GM23248 (cell line): ENCODE measurements at places on chromosomes 3 and 15. TPM values are rescaled to one million over a fixed set of nuclear protein-coding genes. Genes with fewer than 3 reads are reported as not detected.
A peak's percentile ranks its signal among the peaks of the same experiment; 100 is the strongest.

GRCh38 chr15:64213646-64214045 is 50.8 kb upstream of the PPIB start:
- no peak overlapping the region for H3K27ac ChIP-seq
- DNase-seq, result no peak
- H3K27me3 ChIP-seq, result no peaks in the 10 kb centered on the region
- H3K4me1 ChIP-seq, result no peaks in the 10 kb centered on the region

GRCh38 chr3:45917146-45917898 is 25.9 kb upstream of the CXCR6 start:
- H3K4me3 ChIP-seq, result no peak overlapping the region
- H3K4me1 ChIP-seq, result peaks cover 10% of the 10 kb centered on the region
- H3K27ac ChIP-seq, result no peak overlapping the region
- H3K36me3 ChIP-seq, result no peaks in the 10 kb centered on the region

DNA sequence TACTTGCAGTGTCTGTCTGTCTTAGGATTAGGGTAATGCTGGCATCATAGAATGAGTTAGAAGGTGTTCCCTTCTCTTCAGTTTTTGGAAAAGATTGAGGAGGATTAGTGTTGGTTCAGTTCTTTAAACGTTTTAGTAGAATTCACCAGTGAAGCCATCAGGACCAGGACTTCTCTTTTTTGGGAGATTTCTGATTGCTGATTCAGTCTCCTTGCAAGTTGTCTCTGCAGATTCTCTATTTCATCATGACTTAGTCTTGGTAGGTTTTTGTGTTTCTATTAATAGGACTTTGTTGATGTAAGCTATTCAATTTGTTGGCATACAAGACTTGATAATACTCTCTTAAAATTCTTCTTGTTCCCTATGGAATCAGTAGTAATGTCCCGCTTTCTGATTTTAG is 48.9 kb downstream of the STT3B start:
- H3K27me3 ChIP-seq, result no peaks in the 10 kb centered on the region
- no peak overlapping the region for H3K27ac ChIP-seq
- H3K36me3 ChIP-seq, result peaks cover 6% of the 10 kb centered on the region; the same call in 1 of the 2 replicates

The CPN2 gene
- not detected in 2 replicates for total RNA-seq

GRCh38 chr15:59191855-59192237 is 14.8 kb upstream of the LDHAL6B start:
- H3K27ac ChIP-seq, result peak overlapping the region; percentile 90
- H3K36me3 ChIP-seq, result peaks cover 69% of the 10 kb centered on the region
- no peaks in the 10 kb centered on the region for H3K27me3 ChIP-seq
- H3K4me3 ChIP-seq, result peak overlapping the region; percentile 63
- H3K4me1 ChIP-seq, result peaks cover 27% of the 10 kb centered on the region

DNA sequence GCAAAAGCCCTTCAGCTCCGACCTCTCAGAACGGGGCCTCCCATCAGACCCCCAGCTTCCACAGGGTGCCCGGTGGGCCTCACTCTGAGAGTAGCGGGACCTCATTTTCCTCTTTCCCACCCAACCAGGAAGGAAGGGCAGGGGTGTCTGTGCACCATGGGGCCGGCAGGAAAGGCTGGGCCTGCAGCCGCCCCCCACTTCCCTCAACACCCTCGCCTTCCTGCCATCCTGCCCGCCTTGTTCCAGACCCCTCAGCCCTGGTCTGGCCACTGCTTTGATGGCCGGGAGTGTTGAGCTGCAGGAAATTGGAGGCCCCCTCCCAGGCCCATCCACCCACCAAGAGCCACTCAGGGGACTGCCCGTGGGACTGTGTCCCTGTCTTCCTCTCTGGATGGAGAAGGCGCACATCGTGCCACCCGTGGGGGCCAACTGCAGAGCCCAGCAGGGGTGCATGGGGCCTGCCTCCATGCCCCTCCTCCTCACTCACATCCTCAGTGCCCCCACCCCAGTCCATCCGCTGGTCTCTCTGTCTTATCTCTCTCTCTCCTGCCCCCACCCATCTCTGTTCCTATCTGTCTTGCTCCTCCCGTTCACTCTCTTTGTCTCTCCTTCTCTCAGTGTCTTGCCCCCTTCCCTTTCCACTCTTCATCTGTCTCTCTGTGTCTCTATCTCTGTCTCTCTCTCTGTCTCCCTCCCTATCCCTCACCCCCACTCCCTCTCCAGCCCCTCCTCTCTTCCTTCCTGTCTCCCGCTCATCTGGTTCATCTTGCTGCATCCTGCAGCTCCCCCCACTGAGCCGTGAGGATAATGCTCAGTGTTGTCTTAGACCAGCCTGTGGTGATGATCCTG is 1.8 kb upstream of the PLXND1 start:
- peaks cover 39% of the 10 kb centered on the region for H3K4me1 ChIP-seq
- peak; percentile 48 for DNase-seq
- H3K27ac ChIP-seq, result no peak overlapping the region
- no peaks in the 10 kb centered on the region for H3K27me3 ChIP-seq

DNA sequence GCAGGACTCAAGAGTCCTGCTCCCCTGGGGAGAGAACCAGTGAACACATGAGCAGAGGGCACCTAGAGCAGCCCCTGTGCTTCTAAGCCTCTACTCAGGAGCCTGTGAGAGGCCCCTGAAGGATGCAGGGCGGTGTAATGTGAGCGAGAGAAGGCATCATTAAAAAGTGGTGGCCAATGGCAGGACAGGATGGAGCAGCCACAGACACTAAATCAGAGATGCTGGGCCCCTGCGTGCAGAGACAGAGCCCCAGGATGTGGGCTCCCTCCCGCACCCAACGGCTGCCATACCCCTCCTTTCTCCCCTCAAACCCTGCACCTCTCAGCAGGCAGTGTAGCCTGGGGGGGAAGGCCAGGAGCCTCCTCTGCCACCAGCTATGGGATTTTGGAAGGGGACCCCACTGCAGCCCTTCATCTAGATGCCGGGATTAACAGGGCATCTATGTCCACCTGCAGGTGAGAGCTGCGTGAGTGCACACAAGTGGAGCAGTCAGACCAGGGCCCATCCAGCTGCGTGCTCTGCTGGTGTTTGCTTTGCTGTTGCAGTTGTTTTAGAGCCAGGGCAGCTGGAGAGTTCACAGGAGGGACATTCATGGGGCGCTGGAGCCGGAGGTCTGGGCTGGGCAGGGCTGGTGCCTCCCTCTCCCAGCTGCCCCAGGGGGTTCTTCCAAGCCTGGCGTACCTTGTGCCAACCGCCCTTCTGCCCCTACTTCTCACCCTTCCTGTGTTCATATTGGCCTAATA is 5.1 kb upstream of the IQSEC1 start:
- H3K4me3 ChIP-seq, result no peak overlapping the region
- H3K36me3 ChIP-seq, result no peaks in the 10 kb centered on the region
- peaks cover 11% of the 10 kb centered on the region; the same call in 1 of the 2 replicates for H3K4me1 ChIP-seq
- DNase-seq, result no peak

GRCh38 chr3:101009386-101009785 is 16.2 kb upstream of the ABI3BP start:
- H3K27ac ChIP-seq, result peak overlapping the region; percentile 93
- DNase-seq, result peak; percentile 26
- H3K27me3 ChIP-seq, result no peaks in the 10 kb centered on the region
- peak overlapping the region; percentile 6; the same call in 1 of the 2 replicates for H3K4me3 ChIP-seq
- peaks cover 33% of the 10 kb centered on the region for H3K4me1 ChIP-seq

DNA sequence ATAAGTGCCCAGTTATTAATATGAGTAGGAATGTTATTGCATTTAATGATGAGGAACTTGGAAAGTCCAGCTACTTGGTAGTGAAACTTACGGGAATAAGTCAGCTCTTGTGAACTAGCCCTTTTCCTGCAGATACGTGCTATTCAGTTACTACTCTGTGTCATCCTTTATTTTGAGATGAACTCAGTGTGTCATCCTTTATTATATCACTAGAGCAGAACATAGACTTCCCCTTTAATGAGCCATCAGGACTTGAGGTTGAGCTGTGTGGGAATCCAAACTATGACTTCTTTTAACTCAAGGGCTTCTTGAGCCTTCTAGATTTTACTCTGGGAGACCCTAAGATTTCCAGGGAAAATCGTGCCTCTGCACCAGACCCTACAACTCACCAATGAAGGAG is 3.6 kb downstream of the ACTC1 start:
- DNase-seq, result peak; percentile 50
- no peak overlapping the region for H3K27ac ChIP-seq
- H3K4me1 ChIP-seq, result peaks cover 14% of the 10 kb centered on the region; the same call in 1 of the 2 replicates
- H3K4me3 ChIP-seq, result no peak overlapping the region
- no peaks in the 10 kb centered on the region for H3K27me3 ChIP-seq
- no peaks in the 10 kb centered on the region for H3K36me3 ChIP-seq

The PP2D1 gene
- total RNA-seq, result not detected in 2 replicates

The DNAH12 gene
- 0.54 TPM in 1 of 2 replicates, not detected in the other for total RNA-seq

The MORF4L1 gene
- 302 and 388 TPM in 2 replicates for total RNA-seq
